ENCODE measurements at places on chromosomes 4 and X.

- peak; percentile 65 for DNase-seq
Measured at GRCh38 chr4:48047421-48047844, 30.9 kb downstream of the NIPAL1 start.

DNA sequence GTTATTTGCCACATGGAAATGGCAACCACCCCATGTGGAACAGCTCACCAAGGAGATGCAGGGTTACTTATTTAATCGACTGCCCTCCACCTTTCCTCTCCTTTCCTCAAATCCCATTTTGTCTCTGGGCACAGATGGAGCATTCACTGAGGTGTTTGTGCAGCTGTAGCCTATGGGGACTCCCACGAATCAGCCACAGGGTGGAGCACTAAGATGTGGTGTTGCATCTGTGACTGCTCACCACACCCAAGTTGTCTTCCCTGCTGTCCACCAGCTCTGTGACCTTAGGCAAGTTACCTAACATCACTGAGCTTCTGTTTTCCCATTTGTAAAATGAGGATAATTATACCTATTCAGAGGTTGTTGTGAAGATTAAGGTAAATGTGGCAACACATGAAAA lies 252.4 kb upstream of the CPEB2 start:
- no peak for DNase-seq

DNA sequence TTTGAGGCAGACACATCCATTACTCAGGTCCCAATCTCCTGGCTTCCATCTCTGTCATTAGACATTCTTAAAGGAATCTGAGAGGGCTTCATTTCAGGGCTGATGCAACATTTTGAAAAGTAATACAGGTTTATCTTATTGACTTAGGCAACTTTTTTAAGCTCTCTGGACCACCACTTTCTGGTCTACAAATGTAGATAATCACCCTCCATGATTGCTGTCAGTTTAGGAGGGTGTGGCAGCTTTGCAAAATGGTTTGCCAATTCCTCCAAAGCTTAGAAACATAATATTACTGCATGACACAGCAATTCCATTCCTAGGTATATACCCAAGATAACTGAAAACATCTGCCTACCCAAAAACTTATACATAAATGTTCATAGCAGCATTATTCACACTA lies 77.6 kb downstream of the ARHGAP6 start:
- no peak for DNase-seq

DNA sequence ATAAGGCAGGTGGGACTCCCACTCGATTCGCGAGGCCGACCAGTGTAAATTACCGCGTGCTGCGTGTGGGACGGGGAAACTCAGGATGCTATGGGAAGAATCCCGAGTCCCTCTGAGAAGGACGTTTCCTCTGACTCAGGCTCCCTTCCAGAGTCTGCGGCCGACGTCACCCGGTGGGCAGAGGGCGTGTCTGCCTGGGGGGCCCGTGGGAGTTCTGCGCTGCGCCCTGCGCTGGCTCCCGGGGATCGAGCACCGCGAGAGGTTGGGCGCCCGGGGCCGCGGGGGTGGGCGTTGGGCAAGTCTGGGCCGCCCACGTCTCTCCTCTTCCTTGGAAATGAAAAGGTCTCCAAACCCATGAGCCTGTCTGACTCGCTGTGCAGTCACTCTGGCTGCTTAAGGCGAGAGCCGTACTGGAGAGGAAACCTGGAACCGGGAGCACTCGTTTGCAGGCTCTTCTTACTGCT lies 568 bp downstream of the NIPAL1 start:
- DNase-seq, result peak; percentile 32

DNA sequence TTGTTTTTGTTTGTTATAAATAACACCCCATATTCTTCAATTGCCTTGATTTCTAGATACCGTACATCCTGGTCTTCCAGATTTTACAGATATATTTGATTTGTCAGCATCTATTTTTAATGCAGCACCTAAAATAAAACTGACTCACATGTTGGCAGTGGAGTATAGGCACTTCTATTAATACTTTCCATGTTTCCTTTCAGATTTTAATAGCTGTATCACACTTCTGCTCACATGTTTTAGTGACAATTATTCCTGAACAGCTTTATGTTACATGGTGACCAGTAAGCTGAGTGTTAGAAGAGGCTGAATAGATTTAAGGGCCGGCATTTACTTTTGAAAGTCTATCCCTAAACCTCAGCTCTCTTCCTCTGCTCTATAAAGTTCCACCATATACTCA lies 46.1 kb downstream of the C4orf46 start:
- no peak for DNase-seq

- DNase-seq, result no peak
Measured at GRCh38 chr4:138400543-138400942, 158.4 kb upstream of the SLC7A11 start.

GRCh38 chrX:150587585-150588503 lies 19.4 kb downstream of the MTM1 start:
- no peak for DNase-seq

DNA sequence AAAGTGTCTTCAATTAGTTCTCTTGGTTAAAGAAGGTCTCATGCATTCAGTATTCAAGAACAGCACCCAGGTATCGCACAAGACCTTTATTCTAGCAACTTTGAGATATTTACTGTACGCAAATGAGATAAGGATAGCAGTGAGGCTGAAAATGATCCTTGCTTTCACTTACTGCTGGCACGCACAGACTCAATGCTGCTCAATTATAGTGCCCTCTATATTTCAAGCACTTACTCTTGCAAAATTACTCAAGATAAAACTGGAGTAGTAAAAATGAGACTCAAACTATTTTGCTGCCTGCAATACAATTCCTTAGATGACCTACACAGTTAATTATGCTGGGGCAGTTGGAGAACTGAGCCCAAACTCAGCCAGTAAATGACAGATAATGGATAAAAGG lies 60.9 kb downstream of the ADGRA3 start:
- DNase-seq, result no peak

DNA sequence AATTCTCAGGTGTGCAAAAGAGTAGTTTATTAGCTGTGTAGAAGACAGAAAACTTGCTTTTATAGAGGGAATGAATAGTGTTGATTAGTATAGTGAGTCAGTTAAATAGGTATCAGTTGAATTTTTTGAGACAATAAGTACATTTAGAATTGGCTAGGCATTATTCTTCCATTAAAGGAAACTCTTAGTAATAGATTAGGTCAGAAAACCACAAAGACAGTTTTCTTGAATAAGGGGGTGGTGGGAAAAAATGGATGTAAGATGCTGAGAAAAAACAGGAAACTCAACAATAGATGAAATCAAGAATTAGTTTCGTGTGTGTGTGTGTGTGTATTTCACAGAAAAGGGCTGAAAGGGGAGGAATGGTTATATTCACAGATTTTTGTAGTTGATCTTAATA lies 16.8 kb downstream of the CD38 start:
- no peak for DNase-seq

GRCh38 chr4:13493793-13494192 lies 9.7 kb upstream of the RAB28 start:
- no peak for DNase-seq

DNA sequence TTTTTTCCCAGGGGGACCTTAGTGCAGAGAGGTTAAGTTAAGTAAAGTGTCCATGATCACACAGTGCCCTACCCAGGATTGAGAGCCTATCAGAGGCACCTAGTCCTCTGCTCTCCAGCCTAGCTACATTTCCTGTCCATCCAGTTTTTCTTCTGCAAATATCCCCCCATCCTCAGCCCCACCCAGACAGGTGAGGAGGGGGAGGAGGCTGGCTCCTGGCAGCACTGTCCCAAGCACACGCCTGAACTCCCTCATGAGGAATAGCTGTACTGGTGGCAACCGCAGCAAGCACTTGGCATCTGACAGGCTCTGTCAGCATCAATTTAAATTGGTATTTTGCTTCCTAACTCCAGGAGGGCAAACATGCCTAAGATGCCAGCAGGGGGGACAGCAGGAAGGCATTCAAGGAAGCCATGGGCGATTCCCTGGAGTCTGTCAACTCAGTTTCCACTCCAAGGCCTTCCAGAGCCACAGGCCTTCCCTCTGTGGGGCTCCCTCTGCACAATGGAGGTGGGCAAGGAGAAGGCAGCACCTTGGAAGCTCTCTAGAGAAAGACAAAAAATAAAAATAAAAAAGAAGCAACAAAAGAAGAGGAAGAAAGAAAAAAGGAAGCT lies 6.4 kb upstream of the FRMPD3 start:
- no peak for DNase-seq

DNA sequence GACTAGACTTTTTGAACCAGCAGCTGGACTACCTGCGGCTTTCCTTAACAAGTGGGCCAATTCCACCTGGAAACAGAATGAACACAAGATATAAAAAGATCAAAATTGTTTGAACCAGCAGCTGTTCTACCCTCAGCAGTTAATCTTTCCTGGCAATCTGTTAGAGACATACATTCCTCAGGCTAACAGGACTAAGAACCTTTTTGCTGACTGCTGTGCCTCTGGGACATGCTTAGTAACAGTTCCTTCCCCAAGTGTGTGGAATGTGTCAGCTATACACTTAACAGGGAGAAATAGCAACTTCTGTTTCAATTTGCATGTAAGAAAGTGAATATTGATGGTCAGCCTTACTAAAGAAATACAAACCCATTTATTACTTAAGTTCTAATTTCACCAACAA lies 554.4 kb downstream of the ARAP2 start:
- DNase-seq, result no peak

- DNase-seq, result no peak
Measured at GRCh38 chr4:188190461-188190860, 51.2 kb downstream of the TRIML1 start.

GRCh38 chr4:5942947-5943346 lies 50.1 kb upstream of the CRMP1 start:
- DNase-seq, result no peak

- DNase-seq, result no peak
Measured at GRCh38 chr4:59689149-59689548, 1511.0 kb upstream of the ADGRL3 start.

DNA sequence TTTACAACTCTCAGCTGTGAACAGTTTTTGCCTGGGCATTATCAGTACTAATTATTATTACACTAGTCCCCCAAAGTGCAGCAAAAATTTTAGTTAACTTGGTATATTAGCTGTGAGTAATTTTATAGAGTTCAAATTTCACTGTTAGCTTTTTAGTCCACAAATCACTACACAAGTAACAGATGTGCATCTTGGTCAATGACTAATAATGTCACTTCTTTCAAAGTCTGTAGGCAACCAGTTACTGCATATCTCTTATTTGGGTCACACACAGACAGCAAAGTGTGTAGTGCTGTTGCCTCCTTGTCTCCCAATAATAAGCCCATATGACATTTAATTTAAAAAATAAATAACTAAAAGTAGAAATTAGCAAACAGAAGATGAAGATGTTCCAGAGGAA lies 159.9 kb downstream of the SCFD2 start:
- DNase-seq, result no peak

GRCh38 chrX:47579537-47579936 lies 2.7 kb upstream of the TIMP1 start:
- no peak for DNase-seq

GRCh38 chr4:73619346-73619745 lies 890 bp downstream of the RASSF6 start:
- DNase-seq, result no peak

- DNase-seq, result no peak
Measured at GRCh38 chrX:13692771-13693231, 3.9 kb downstream of the RAB9A start.

DNA sequence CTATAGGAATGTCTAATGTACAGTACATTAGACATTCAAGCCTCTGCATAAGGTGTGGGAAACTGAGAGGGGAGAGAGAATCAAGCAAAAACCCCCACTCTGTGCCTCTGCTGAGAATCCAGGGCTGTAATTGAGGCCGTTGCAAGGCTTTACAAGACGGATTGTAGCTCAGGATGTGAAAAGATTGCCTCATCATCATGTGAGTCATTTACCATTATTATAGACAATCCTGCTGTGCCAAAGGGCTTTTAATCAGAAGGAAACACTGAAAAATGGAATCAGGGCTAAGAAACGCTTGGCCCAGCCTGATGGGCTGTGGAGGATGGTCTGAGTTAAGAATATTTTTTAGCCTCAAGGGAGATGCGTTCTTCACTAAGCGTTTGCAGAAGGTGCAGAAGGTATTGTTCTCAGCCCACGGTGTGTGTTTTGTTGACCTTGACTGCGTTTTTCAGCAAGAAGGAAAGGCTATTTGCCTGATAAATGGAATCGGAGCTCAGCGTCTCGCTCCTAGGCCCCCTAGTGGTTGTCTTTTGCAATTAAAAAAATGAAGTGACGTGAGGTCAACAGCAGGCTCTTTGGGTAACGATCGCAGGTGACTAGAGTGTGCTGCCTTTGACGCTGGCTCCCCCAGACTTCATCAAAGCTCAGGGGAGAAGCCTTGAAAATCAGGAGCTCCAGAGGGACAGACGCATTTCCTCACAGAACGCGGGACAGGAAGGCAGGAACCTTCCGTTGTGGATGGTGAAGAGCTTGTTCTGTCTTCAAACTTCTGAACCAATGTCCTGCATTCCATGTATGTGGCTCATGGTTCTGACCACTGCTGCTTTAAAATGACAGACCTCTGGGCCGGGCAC lies 18.1 kb upstream of the CHRNA9 start:
- DNase-seq, result peak; percentile 5

All from stimulated activated CD8-positive, alpha-beta memory T cell treated with anti-CD3 and anti-CD28 coated beads, Interleukin-12 subunit alpha, Interleukin-12 subunit beta, amount 100 ng/mL, for 4 hours (primary cell).